Muscle of arm (tissue), 14 donors: ENCODE measurements at places on chromosomes 1 and 21.

DNA sequence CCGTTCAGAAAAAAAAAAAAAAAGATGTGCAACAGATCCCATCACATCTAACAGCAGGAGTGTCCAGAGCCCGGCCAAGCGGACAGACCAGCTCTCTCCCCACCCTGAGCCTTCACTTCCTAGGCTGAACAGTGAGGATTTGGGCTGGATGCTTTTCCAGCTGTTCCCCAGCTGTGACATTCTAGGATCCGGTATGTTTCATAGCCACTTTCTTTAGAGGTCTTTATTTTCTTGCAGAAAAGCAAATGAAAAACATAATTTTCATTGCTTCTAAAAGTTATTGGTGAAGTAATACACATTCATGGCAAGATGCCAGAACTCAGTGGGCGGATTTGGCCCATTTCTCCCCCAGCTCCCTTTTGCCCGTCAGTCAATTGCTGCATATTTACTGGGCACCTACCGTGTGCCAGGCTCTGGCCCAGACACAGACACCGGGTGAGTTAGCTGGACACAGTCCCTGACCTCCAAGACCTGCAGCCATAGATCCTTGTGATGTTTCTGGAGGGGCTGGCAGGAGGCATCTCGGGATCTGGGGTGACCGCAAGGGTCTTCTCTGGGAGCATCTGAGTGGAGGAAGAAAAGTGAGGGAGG, 213.7 kb upstream of the VAMP3 start:
- peak; percentile 39 for DNase-seq

GRCh38 chr1:26831546-26832248, 5.2 kb downstream of the ZDHHC18 start:
- no peak for DNase-seq

- DNase-seq, result no peak
Observed at GRCh38 chr1:41475859-41476567, 8.5 kb downstream of the EDN2 start.

GRCh38 chr1:157086299-157086698, 13.3 kb downstream of the ETV3L start:
- no peak for DNase-seq

GRCh38 chr1:5532811-5533210, 459.4 kb downstream of the NPHP4 start:
- no peak for DNase-seq

DNA sequence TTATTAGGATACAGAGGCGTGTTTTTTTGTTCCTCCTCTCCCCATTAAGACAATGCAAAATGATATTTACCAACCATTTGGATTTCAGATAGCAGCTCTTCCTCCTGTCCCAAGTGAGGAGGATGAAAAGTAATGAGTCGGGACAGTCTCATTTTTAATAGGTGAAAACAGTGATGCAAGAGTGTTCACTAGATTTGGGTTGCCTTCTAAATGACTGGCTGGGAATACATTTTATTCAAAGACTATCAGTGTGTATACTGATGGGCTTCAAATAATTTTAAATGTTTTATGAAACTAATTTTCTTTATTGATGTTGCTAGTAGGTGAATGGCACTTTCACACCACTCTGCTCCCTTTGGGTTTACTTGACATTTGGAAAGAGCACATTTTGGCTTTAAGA, 2.1 kb downstream of the RCOR3 start:
- DNase-seq, result peak; percentile 2

DNA sequence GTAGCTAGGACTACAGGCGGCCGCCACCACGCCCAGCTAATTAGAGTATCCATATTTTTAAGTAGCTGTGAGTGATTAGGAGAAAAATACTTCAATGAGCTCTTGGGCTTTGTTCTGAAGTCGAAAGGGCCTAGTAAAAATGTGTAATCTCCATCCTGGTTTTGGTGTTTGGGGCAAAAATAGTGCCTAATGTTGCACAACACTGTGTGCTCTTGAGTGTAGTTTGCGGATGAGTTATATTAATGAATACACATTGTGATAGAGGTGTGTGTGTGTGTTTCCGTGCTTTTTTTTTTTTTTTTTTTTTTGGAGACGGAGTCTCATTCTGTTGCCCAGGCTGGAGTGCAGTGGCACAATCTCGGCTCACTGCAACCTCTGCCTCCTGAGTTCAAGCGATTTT, 6.3 kb upstream of the ARID1A start:
- no peak for DNase-seq

GRCh38 chr1:22208268-22208972, 65.5 kb upstream of the WNT4 start:
- no peak for DNase-seq

DNA sequence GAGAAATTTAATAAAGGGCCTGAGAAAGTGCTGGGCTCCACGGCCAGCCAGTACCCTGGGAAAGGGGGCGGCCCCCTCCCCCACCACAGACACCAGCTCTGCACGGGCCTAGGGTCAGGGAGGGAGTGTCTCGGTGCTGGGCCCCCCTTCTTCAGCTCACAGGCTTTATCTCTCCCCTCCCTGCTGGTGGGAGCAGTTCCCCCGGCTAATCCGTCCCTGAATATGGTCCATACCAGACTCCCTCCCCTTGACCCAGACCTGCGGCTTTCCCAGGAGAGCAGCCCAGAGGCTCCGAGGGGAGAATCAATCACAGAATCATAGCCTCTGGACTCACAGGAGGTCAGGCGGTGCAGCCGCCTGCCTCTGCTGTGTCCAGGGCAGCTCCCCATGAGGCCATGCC, 26.0 kb upstream of the RSPO1 start:
- no peak for DNase-seq

DNA sequence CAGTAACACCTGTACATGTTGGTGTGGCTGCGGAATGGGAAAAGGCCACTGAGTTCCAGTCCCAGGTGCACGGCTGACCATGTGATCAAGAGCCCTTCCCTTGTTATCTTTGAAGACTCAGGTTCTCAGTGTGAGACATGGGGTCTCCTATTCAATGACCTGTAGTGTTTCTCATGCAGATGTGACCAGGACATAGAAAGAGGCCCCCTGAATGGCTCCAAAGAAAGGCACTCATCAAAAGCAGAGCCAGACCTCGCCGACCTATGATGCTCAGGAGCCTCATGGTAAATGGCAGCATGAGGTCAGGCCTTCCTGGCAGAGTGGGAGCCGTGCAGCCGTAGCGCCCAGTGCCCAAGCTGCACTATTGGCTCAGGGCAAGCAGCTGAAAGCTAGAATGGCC, 42.3 kb upstream of the HAO2 start:
- DNase-seq, result no peak

DNA sequence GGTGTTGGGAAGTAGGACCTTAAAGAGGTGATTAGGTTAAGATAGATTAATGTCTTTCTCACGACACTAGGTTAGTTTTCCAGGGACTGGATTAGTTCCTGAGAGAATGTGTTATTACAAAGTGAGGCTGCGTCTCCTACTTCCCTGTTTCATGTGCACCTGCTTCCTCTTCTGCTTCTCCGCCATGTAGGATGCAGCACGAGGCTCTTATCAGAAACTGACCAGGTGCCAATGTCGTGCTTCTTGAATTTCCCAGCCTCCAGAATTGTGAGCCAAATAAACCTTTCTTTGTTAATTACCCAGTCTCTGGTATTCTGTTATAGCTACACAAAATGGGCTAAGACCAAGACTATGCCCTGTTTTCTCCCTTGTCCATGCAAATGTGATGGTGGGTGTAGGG, 152.2 kb upstream of the LMO4 start:
- DNase-seq, result no peak

- no peak for DNase-seq
Observed at GRCh38 chr1:57421806-57422205, 2.1 kb downstream of the DAB1 start.

GRCh38 chr1:108049178-108049819, 84.3 kb upstream of the VAV3 start:
- no peak for DNase-seq

GRCh38 chr1:89671775-89672488, 39.0 kb downstream of the LRRC8C start:
- no peak for DNase-seq

DNA sequence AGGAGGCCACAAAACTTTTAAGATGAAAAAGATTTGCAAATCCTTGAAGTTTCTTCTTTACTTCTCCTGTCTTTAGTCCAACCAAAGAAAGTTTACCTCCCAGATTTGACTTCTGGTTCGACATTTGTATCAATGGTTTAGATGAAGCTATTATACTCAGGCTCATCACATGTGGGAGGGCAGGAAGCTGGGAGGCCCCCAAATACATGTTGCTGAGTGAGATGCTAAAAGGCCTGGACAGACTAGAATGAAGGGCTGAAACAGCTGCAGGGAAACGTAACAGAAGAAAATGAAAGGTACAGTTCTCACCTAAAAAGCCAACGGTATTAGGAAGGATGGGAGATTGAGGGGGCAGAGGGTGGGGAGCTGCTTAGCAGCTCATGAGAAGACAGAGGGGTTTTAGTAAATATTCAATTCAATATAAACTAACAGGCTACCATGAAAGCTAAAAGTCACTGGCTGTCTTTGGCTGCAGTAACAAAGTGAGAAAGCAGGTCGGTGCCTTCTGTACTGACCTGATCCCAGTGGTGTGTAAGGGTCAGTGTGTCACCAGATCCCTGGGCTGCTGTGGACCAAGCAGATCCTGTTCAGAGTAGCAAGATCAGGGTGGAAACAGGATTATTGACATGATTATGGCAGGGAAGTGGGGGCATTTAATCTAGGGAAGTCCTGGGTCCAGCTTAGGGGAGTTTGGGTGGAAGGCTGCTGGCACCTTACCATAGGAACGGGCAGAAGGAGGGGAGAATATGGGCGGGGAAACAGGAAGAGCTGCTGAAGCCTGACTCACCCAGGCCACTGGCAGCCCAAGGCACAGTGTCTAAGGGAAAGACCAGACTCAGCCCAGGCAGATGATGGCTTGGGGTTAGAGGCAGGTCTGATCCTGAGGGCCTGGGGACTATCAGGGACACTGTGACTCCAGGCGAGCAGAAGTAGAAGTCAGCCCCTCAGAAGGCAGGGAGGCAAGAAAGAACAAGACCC, 60.4 kb downstream of the KCNN3 start:
- no peak for DNase-seq

GRCh38 chr1:85473390-85473789, 8.4 kb upstream of the DDAH1 start:
- DNase-seq, result no peak

- no peak for DNase-seq
Observed at GRCh38 chr1:15279576-15280230, 32.7 kb downstream of the FHAD1 start.

DNA sequence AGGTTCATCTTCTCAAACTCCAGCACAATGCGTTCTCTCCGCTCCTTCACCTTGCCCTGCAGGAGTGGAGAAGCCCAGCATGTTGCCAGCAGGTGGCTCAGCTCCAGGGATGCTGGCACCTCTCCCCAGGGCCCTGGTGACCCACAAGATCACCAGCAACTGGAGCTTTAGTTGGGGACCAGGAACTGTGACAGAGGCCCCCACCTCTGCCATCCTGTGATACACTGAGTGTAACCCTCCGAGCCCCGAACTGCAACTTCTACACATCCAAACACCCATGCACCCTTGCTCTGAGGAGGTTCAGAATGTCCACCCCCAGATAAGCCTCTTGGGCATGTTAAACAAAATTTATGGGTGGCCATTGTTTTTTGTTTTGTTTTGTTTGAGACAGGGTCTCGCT, 4.5 kb upstream of the TRIM11 start:
- no peak for DNase-seq

DNA sequence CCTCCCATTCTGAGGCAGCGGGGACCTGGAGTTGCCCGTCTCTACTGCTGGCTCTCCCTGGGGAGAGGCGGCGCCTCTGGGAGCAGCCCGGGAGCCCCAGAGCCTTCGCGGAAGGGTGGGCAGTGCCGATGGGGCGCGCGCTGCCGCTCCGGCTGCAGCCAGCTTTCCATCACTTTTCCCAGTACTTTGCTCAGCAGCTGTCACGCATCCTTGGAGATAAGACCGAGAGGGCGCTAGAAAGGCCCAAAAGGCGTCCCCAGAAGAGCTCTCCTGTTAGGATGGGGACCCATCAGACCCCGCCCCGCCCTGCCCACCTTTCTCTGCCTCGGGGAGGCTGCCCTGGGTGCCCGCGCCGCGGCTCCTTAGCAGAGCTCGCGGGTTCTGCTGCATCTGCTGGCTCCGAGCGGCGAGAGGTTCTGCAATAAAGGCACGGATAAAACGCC, 534 bp downstream of the KCNH1 start:
- no peak for DNase-seq

- DNase-seq, result no peak
Observed at GRCh38 chr21:45511007-45511406, 31.2 kb downstream of the SLC19A1 start.

DNA sequence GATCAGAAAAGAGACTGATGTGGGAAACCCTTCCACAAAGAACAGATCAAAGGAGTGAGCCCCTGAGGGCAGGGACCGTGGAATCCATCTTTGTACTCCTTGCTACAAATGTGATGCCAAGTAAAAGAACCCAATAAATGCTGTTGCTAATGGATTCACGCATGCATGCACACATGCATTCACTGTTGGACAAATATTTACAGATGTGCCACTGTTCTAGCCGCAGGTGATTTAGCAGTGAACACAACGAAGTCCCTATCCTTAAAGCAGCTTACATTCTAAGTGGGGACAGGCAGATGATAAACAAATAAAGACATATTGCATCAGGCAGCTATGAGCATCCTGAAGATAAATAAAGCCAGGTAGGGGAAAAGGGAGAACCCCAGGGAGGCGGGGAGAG, 67.8 kb downstream of the ITPKB start:
- no peak for DNase-seq

GRCh38 chr1:202155478-202156021, 4.9 kb downstream of the PTPN7 start:
- DNase-seq, result no peak

GRCh38 chr1:151370211-151370911, 2.1 kb downstream of the SELENBP1 start:
- peak; percentile 27 for DNase-seq

- DNase-seq, result no peak
Observed at GRCh38 chr21:44919111-44919912, 1.4 kb downstream of the ITGB2 start.

DNA sequence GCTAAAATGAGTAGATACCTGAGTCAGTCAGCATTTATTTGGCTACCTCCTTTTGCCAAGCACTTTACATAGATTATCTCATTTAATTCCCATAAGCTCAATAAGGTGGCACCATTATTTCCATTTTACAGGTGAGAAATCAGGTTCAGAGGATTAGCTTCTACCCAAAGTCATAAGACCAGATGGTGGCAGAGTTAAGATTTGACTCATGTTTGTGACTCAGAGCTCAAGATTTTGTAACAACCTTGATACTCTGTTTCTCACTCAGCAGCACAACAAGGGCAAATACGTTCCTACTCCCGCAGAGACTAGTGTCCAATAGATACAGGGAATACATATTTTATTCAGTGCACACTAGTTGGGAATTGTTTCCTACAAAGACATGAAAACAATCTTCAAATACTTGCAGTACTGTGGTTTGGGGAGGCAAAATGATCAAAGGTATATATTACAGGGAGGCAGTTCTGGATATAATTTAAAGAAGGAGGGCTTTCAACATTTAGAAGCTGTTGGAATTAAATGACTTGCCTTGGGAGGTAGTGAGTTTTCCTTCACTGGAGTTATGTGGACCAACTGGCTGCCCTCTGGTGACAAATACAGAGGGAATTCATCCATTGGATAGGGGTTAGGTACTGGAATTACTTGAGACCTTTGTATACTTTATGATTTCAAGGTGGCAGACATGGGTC, 3.6 kb downstream of the LEPR start:
- no peak for DNase-seq
